ENCODE measurements at places on chromosomes 7 and 10.

DNA sequence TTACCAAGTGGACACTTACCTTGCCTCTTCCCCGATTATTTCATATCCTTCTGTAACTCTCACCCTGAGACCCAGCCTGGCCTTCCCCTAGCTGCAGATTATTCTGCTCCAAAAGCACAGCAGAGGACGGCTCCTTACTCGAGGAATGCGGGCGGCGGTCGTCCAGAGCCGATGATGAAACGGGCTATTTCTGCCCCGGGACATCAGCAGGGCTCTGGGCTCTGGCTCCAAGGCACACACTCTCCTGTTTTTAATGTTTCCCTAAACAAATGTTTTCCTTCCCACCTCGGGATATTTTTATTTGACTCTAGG lies 343 bp upstream of the C10orf71 start:
- DNase-seq: no peak

- no peak for DNase-seq
These were observed 147.1 kb upstream of the STEAP1 start for GRCh38 chr7:90007001-90007654.

GRCh38 chr10:47319784-47320183 lies 2.5 kb upstream of the GDF2 start:
- no peak for DNase-seq

- DNase-seq: no peak
These were observed 54.7 kb upstream of the AFAP1L2 start for GRCh38 chr10:114458955-114459354.

DNA sequence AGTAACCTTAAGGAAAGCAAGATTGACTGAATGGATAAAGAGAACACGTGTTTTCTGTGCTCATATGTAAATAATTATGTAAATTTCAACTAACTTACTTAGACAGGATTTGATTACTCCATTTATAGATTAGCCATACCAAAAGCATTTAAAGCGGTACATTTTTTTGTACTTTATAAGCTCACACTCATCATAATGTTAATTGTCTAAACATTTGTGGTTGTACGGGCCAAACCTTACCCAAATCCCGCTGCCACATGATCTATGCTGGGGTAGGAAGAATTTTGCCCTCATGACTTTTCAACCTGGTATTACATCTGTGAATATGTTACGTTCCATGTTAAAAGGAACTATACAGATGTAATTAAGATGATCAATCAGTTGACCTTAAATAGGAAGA lies 29.1 kb downstream of the MKX start:
- no peak for DNase-seq

DNA sequence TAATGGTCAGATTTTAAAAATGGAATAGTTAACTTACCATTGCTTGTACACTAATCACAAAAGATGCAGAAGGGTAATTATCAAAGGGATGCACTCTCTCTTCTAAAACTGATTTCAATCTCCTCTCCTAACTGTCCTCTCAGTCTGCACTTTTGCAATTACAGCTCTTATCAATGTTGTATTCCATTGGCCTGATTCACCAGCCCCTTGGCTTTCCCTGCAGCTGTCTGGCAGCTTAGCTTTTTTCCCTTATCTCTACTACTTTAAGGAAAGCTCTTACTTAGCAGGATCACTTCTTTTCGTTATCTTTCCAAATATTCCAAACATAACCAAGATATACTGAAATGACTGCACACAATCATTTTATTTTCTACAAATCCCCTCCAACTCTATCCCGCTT lies 448.8 kb downstream of the GRM8 start:
- no peak for DNase-seq

GRCh38 chr7:80134536-80135308 lies at the start of gene GNAI1:
Gene GNAI1 (plus strand): TSS chr7:80134831. CDS start chr7:80135161, 330 bp downstream.
- no peak for DNase-seq

DNA sequence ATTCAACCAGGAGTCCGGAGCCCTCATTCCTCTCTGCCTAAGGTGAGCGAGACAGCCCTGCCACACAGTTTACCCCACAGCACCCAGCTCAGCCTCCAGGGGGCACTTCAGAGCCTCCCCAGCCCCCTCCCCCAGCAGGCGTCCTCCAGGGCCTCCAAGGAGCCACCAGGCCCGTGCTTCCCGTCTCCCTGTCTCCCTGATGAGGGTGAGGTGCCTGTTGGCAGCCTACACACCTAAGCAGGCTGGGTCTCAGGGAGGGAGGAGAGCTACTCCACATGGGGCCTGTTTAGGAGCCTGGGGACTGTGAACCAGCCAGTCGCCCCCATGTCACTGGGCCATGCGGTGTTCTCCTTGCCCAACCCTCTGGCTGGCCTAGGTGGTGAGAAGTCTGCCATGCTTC lies 28.9 kb upstream of the TRIM8 start:
- DNase-seq: no peak

DNA sequence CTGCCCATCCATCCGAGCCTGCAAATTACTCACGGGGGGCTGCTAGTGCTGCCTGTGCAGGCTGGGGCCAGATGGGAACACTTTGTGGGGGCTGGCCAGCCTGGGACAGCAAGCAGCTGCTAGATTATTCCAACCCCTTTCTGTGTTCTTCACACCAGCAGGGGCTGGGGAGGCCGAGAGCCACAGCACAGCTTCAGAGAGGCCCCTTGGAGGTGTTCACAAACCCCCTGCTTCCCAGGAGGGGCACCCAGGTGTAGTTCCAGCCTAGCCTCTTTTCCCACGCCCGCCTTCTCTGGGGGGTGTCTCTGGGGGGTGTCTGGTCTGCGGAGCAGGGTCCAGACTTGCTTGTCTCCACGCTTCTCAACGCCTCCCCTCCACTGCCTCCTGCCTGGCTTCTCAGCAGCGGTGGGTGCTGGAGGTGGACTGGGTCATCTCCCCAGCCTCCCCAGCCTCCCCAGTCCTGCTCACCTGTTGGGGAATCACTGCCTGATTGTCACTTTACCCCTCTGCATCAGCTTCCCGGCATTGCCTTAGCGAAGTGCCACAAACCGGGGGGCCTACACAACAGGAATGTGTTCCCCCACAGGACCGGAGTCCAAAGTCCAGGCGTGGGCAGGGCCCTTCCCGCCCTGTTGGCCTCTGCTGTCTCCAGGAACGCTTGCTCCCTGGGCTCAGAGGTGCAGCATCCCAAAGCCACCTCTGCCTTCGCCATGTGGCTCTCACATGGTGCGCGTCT lies 74.0 kb upstream of the EN2 start:
- no peak for DNase-seq

DNA sequence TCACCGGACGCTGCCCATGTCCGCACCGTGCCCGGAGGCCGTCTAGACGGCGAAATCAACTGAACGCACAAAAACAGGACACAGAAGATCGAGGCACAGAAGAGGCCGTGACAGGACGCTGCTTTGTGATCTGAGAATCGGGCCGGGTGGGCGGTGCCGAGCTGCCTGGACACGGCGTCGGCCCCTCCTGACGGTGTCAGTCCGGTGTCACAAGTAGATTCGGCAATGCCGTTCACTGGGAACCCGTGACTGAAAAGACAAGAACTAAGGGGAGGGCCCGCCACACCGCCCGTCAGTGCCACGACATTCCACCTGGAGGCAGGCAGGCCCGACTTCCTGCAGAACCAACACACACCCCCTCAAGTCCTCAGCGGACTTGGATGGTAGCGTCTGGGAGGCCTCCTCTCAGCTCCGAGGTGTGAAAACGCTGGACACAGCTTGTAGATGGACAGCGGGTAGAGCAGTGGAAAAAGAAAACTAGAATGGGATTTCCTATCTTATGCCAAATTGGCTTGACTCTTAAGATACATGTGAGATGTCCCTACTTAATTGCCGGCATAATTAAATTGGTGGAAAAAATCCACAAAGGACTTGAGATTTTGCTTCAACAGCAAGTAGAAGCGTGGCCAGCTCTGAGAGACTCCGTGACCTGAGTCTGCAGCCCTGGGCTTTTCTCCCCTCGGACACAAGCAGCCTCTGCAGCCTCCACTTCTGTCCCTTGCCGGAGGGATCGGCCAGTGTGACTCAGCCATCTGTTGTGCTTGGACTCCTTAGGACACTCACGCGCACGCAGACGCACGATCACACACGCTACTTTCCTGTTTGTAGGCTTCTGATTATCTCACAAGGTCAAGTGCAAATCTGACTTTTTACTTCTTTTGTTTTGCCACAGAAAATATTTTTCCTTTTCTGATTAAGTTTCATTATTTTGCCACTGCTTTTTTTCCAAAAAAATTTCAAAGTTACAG lies 269.0 kb downstream of the DIP2C start:
- DNase-seq: no peak

DNA sequence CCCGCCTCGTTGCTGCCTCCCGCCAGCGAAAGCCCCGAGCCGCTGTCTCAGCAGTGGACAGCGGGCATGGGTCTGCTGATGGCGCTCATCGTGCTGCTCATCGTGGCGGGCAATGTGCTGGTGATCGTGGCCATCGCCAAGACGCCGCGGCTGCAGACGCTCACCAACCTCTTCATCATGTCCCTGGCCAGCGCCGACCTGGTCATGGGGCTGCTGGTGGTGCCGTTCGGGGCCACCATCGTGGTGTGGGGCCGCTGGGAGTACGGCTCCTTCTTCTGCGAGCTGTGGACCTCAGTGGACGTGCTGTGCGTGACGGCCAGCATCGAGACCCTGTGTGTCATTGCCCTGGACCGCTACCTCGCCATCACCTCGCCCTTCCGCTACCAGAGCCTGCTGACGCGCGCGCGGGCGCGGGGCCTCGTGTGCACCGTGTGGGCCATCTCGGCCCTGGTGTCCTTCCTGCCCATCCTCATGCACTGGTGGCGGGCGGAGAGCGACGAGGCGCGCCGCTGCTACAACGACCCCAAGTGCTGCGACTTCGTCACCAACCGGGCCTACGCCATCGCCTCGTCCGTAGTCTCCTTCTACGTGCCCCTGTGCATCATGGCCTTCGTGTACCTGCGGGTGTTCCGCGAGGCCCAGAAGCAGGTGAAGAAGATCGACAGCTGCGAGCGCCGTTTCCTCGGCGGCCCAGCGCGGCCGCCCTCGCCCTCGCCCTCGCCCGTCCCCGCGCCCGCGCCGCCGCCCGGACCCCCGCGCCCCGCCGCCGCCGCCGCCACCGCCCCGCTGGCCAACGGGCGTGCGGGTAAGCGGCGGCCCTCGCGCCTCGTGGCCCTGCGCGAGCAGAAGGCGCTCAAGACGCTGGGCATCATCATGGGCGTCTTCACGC lies 825 bp downstream of the ADRB1 start:
- no peak for DNase-seq

DNA sequence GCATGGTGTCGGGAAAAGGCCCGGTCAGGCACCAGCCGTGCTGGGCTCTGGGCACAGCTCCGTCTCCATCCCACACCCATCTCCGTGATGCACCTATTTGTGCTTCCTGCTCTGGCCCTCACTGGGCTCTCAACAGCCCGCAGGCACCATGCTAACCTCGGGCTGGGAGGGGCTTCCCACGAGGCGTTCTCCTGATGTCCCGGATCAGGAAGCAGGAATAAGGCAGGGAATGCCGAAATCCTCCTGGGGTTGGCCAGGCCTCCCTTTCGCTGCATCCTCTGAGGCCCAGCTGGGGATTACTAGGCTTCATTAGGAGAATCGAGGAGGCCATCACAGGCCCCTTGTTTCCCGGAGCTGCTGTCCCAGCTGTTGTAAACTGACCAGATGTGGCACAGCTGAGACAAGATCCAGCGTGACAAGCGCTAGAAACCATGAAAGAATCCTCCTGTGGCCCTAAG lies 72.0 kb downstream of the FAM53B start:
- DNase-seq: no peak

- no peak for DNase-seq
These were observed 1.3 kb downstream of the MOSPD3 start for GRCh38 chr7:100613412-100614175.

GRCh38 chr7:152909683-152910544 lies 150.4 kb downstream of the ACTR3B start:
- no peak for DNase-seq

DNA sequence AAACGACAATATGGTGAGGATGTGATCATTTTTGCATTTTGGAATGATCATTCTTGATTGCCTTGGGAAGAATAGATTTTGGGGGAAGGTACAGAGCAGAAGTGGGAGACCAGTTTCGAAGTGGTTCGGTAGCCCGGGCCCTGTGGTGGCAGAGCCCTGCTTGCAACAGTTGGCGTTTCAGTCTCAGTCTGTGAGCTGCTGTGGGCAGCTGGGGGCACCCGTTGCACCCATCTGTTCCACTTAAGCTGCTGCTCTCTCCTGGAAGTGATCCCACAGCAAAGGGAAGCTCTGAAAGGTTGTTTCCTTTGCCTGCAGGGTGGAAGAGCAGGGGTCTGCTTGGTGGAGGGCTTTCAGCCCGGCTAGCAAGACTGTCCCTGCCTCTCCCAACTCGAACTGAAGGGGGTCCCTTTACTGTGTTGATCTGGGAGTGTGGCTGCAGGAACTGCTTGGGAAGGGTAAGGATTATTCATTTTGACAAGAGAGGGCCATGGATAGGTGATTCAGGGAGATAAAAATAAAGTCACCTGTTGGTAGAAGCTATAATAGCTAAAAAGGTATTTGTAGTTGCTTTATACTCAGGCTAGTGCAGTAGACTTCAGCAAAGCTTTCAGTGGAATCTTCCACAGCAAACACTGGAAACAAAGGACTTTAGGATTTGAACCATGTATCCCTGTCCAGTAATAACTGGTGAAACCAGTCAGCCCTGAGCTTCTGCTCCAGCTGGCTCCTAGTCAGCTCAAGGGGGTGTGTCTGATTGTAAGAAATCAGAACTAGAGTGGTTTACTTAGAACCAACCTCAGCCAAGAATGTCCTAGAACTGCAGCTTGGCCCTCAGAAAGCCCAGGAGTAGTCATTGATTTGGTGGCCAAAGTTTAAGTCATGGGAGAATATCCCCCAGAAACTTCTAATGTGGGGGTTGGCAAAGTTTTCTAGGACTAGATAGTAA lies 53.1 kb upstream of the PDCD4 start:
- no peak for DNase-seq

DNA sequence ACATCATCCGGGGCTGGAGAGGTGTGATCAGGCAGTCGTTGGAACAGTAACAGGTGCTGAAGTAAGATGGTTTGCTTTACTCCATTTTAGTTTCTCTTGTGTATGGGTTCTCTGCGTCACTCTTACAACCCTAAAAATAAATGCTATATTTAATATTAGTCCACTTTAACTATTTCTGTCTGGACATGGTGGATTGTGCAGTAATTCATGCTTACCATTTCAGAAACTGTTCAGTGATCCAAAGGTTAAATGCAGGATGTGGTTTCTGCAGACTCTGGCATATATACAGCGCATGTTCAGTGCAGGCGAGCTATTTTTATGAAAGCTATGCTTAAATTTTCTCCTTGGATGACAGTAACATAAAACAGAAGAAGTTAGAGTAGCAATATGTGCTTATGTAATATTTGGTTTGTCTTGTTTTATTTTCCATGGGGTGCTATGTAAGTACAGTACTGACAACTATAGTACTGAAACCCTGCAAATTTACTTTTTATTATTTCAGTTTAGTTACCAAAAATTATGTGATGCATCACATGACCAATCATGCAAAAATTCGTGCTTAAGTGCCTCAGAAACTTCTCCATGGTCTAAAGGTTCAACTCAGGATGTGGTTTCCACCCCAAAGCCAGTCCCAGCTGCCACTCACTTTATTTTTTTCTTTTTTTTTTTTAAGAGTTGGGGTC lies 46.6 kb upstream of the GRID1 start:
- no peak for DNase-seq

All from GM18507 (cell line).